Suppressor macrophage treated with lipopolysaccharide for 1 hour (primary cell): ENCODE measurements at places on chromosomes 1 and 21.
A peak's percentile ranks its signal among the peaks of the same experiment; 100 is the strongest.

DNA sequence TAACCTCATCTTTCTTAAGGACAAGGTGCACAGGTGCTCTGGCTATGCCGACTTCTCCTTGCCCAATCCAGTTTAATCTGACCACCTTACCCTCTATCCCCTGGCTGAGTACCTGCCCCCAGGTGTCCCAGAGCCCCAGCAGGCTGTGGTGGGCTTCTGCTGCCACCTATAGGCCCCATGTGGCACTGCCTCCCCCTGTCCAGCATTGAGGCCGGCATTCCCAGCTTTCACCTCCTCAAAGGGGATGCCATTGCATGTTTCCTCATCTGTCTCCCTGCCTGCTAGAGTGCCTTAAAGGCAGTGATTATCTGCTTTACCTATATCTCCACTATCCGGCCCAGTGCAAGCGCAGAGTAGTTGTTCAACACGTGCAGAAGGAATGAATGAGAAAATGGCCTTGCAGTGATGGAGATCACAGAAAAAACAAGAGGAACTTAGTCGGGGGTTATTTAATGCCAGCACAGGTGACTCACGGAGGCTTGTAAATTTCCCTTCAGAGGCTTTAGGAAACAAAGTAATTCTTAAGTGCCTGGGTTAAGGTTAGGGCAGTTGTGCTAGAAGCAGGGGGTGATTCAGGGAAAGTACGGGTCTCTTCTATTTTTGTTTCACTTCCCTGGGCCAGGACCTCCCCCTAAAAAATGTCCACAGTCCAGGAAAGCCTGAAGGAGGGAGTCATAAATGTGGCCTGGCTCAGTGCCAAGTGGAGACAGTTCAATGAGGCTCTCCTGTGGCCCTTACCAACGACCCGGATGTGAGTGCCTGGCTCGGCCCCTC, 131.8 kb upstream of the NGF start:
- peak; percentile 81 for DNase-seq

DNA sequence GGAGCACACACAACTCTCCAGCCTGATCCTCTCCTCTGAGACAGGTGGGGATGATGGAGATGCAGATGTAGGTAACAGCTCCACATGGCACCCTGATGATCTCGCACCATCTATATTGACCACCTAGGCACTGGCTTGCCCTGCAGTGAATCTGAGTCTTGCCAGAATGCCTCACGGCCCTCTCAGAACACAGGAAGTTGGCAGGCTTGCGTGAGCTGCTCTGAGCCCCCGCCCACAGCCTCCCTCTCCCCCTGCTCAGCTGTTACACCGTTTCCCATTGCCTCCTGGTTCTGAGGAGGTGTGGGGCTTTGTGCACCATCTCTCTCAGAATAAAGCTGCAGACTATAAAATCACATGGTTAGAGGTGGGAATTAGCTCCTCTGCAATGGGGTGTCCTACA, 48.0 kb downstream of the URB2 start:
- DNase-seq, result no peak

DNA sequence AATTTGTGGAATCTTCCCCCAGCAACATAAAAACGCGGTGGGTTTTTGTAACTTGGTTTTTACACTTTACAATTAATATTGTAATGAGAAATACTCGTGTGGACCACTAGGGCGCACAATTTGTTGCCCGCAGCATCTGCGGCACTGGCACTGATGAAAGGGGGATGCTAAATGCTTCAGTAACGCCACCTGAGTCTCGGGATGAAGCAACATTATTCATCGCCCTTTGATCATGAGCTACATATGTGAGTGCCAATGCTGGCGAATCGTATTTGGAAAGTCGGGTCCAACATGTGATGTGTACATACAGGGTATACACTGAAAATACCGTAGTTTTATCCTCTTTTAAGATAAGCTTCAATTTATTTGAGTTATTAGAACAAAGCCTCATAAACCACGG, 34.2 kb upstream of the COX20 start:
- DNase-seq, result peak; percentile 62

GRCh38 chr1:241611063-241611462, 29.1 kb downstream of the CHML start:
- peak; percentile 59 for DNase-seq

GRCh38 chr1:71156590-71156989, 75.8 kb upstream of the ZRANB2 start:
- no peak for DNase-seq

GRCh38 chr1:22037520-22037919, 15.0 kb upstream of the CDC42 start:
- peak; percentile 15 for DNase-seq

- peak; percentile 51 for DNase-seq
Measured at GRCh38 chr1:62784509-62785365, 805 bp downstream of the ATG4C start.

- no peak for DNase-seq
Measured at GRCh38 chr1:201261771-201262547, 21.3 kb upstream of the PKP1 start.

DNA sequence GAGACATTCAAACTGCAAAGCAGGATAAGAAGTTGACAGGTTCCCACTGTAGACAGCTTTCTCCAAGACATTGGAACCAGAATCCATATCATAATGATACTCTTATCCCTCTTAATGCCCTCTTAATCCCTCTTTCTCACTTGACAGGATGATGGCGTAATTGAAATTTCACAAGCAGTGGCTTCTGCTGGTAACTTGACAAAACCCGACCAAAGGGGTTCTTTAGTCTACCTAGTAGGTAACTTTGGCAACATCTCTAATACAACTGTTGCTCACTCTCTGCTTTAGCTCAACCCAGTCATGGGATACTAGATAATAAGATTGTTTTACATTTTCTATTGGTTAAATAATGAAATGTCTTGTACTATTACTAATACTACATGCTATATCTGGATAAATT, 34.7 kb downstream of the S100A10 start:
- DNase-seq, result no peak

GRCh38 chr21:44923480-44924084, 2.9 kb upstream of the ITGB2 start:
- peak; percentile 73 for DNase-seq

GRCh38 chr1:65371544-65371943, 48.9 kb upstream of the LEPR start:
- no peak for DNase-seq

- no peak for DNase-seq
Measured at GRCh38 chr1:177145106-177146070, 19.1 kb downstream of the ASTN1 start.

DNA sequence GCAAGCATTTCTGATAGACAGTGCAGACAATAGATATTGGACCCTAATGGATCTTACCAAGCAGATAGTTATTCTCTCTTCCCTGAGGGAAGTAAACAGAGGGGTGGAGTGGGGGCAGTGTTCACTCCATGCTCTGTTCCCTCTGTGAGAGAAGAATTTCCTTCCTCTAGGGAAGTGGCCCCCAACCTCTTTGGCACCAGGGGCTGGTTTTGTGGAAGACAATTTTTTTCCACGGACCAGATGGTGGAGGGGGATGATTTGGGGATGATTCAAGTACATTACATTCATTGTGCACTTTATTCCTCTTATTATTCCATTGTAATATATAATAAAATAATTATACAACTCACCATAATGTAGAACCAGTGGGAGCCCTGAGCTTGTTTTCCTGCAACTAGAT, 459.9 kb downstream of the ADGRL2 start:
- no peak for DNase-seq

DNA sequence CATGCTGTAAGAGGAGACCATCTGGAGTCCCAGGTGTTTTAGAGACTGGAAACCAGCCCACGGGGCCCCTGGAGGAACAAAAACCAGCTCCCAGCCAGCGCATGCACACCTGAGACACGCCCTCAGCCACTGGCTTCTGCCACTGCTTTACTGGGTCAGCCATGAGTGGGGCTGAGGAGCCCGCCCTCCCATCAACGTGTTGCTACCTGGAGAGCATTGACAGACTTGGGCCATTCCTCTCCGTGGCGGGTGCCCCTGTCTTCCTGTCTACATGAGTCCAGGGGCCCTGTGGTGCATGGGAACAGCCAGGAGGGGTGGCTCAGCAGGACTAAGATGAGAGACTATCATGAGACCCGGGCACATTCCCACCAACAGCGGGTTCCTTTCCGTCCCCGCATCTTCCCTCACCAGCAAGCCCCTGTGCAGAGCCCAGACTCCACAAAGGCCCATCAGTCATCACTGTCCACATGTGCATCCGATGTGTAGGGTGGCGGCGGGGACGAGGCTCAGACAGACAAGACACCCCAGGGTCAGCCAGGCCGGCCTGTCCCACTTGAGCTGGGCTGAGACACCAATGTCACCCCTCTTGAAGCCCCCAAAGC, 45.4 kb upstream of the POFUT2 start:
- DNase-seq, result no peak

DNA sequence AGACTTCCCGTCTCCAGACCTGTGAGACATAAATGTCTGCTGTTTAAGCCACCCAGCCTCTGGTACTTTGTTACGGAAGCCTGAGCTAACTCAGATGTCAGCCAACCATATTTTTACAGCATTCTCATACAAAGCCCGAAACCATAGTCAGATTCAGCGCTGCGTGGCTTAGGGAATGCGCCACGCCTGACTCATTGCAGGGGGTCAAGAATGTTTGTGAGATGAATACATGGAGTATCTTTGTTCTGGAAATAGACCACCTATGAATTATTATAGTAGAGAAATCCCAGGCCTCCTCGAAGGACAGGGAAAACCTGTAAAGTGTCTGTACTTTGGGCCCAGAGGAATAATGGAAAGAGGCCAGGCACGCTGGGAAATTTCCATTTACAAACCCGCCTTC, 434.8 kb downstream of the CAMTA1 start:
- no peak for DNase-seq

GRCh38 chr1:65459397-65459768, 38.9 kb downstream of the LEPR start:
- peak; percentile 53 for DNase-seq

DNA sequence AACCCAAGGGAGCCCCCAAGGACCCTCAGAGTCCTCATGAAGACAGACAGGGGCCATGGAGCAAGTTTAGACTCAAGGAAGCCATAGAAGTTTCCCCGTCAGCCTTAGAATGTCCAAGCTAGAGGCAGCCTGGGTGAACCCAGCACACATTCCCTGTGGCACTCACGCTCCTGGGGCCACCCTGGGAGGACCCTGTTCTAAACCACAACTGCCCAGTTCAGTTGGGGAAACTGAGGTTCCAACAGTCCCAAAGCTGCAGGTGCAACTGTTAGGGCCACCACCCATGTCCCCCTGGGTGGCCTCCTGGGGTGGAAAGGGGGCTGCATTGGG, 9.3 kb downstream of the WNT3A start:
- no peak for DNase-seq

DNA sequence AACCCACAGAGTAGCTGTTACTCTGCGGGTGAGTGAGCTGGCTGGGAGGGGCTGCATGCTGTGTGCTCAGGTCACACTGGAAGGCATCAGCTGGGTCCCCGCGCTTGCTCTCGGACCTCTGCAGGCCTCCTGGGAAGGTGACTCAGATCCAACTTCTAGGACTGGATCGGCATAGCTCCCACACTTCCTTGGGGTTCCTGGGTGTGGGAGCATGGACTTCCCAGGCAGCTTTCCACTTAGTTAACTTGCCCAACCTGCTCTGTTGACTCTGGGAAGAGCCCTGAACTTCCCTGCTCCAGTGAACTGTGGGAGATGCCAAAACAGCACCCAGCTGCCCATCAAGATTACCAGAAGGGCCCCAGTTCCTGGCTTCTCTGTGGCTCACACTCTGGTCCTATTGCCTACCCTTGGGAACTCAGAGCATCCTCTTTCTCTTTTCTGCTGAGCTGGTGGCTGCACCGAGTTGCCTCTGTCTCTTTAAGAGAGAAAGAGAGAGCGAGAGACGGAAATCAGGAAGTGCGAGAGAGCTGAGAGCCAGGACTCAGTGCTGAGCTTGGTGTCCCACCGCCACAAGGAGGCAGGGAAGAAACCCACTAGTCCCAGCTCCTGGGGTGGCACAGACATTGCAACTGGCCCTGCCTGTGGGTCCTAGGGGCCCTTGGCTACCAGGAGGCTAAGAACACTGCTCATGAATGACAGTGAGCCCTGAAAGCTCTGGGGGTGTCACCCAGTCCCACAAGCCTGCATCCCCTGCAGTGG, at the start of gene IKBKE:
Gene IKBKE, plus strand, starts transcription at position 544 of the 759 bp plus-strand sequence. CDS start 2,752 bp downstream, outside the sequence.
- peak; percentile 88 for DNase-seq
